ENCODE measurements at places on chromosomes 1 and 21.
A peak's percentile ranks its signal among the peaks of the same experiment; 100 is the strongest.

- H3K36me3 ChIP-seq: peaks cover 13% of the 10 kb centered on the region
- H3K27me3 ChIP-seq: no peaks in the 10 kb centered on the region
- no peak overlapping the region for H3K27ac ChIP-seq
- H3K4me1 ChIP-seq: no peaks in the 10 kb centered on the region
- no peak for DNase-seq
Observed at GRCh38 chr1:46362158-46362557, 21.6 kb downstream of the NSUN4 start.

DNA sequence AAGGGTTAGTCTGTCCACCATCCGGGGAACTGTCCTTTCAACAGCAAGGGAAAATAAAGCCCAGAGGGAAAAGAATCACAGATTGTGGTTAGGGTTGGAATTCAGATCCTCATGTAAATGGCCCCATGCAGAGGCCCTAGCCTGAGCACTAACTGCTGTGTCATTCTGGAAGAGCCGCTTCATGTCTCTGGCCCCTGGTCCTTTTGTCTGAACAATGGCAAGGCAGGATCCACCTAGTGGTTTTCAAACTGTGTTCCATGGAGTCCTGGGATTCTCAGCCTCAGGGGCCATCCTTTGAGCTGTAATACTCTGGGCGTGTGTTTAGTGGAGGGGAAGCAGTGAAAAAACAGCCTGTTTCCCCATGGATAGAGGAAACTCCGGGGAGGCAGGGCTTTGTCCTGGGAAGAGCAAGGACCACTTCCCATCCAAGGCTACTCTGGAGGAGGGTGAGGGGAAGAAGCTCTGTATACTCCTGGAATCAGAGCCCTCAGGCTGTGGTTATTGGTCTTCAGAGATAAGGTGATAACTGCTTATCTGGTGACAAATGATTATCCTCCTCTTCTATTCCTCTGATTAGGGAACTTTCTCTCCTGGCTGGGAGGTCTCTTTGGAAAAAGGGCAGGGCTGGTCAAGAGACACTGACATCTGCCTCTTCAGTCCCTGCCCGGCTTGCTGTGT is 19.2 kb downstream of the PAX7 start:
- DNase-seq: peak; percentile 94
- H3K27ac ChIP-seq: no peak overlapping the region
- peaks cover 12% of the 10 kb centered on the region for H3K4me1 ChIP-seq
- H3K4me3 ChIP-seq: no peak overlapping the region
- peaks cover 60% of the 10 kb centered on the region for H3K27me3 ChIP-seq

GRCh38 chr1:74822851-74823401 is 90.0 kb downstream of the TYW3 start:
- no peaks in the 10 kb centered on the region for H3K4me1 ChIP-seq
- DNase-seq: no peak
- H3K27me3 ChIP-seq: no peaks in the 10 kb centered on the region
- H3K4me3 ChIP-seq: no peak overlapping the region
- no peak overlapping the region for H3K27ac ChIP-seq

- no peaks in the 10 kb centered on the region for H3K27me3 ChIP-seq
- no peak overlapping the region for H3K27ac ChIP-seq
- H3K36me3 ChIP-seq: no peaks in the 10 kb centered on the region
- no peak overlapping the region for H3K4me3 ChIP-seq
Observed at GRCh38 chr1:56908619-56909221, 54.1 kb downstream of the C8A start.

DNA sequence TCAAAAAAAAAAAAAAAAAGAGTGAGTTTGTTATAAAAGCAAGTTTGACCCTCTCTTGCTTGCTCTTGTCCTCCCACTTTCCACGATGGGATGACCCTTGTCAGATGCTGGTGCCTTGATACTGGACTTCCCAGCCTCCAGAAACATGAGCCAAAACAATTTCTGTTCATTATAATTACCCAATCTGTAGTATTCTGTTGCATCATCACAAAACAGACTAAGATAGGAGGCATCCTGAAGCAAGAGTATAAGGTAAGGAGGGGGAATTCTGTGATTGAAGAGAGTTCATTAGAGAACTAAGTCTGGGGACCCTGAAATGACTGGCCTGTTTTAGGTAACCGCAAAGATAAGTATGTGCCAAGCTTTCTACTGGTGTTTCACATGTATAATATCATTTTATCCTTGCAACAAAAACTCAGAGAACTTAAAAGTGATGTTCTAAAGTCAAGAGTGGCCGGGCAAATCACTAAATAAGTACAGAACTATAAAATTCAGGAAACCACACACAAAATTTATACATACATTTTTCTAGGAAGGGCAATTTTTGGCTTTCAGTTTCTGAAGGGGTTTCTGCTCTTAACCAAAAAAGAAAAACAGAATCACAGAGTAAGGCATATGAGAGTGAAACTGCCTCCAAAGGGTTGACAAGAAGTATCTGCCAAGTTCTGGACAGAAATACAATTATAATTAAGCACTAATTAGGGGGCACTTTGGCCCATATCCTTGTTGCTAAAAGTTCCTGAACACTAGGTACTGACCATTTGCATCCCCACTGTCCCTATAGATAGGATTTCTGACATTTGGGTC is 14.0 kb downstream of the DNALI1 start:
- no peaks in the 10 kb centered on the region for H3K27me3 ChIP-seq
- no peaks in the 10 kb centered on the region for H3K4me1 ChIP-seq
- no peak overlapping the region for H3K27ac ChIP-seq
- no peak for DNase-seq
- no peak overlapping the region for H3K4me3 ChIP-seq
- peaks cover 28% of the 10 kb centered on the region for H3K36me3 ChIP-seq

- peaks cover 13% of the 10 kb centered on the region for H3K4me1 ChIP-seq
- no peaks in the 10 kb centered on the region for H3K36me3 ChIP-seq
- peak; percentile 65 for DNase-seq
- H3K27me3 ChIP-seq: no peaks in the 10 kb centered on the region
Observed at GRCh38 chr1:223713546-223714420, 1.4 kb downstream of the CAPN2 start.

DNA sequence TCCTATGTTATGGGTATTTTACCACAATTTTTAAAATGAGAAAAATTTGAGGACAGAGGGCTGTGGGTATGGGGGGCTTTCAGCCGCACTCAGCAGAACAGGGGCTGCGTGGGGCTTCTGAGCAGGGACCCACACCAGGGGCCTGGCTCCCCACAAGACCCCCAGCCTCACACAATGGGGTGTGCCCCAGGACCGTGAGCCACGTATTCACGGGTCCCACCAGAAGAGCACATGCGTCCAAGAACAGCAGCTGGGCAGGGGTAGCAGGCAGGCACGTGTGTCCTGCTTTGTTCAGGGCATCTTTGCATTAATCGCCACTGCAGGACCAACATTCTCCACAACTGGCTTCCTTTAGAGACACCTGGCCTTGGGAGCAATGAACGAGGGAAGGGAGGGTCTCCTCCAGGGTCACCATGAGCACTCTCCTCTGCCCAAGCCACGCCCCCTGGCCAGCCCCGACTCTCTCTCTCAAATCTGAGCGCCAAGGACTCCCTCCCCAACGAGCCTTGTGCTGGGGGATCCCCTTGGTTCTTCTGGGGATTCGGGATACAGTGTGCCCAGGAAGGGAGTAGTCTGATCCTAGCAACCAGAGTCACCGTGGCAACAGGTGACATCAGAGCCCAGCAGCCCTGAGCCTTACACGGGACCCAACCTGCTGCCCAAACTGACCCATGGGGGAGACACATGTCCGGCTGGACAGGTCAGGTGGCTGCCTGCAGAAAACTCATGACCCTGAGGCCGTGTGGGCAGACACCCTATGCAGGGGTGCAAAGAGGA is 7.4 kb upstream of the ARF1 start:
- no peak overlapping the region for H3K4me3 ChIP-seq
- H3K27me3 ChIP-seq: peaks cover 8% of the 10 kb centered on the region
- no peaks in the 10 kb centered on the region for H3K36me3 ChIP-seq
- H3K27ac ChIP-seq: no peak overlapping the region
- H3K4me1 ChIP-seq: no peaks in the 10 kb centered on the region

DNA sequence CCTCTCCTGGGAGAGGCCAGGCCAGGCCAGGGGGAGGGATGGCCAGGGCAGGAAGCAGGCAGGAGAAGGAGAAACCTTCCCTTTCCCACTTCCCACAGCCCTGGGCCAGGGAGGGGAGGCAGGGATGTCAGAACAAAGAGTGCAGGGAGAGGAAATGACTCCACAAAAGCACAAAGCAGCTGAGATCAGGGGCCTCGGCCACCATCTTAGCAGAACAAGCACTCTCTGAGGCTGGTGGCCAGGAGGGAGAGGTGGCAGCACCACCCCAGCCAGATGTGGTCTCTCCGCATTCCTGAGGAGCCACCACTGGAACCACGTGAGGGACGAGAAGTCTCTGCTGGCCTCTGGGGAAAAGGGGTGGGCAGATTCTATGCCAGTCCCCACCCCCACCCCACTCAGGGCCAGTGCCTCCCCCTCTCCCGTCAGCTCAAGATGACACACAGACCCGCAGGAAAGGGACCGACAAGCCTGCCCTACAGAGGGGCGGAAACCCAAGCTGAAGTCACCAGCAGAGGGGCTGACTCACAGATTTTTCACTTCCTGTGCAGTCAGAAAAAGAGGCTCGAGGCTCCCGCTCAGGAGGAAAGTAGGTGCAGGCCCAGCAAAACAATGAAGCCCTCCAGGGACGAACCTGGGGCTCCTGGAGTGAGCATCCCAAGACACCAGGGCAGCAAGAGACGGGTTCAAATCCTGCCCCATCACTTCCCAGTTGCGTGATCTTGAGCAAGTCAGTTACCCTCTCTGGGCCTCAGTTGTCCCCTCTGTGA is 24.1 kb upstream of the ALDH4A1 start:
- H3K4me3 ChIP-seq: no peak overlapping the region
- peaks cover 2% of the 10 kb centered on the region for H3K4me1 ChIP-seq
- H3K27me3 ChIP-seq: no peaks in the 10 kb centered on the region

DNA sequence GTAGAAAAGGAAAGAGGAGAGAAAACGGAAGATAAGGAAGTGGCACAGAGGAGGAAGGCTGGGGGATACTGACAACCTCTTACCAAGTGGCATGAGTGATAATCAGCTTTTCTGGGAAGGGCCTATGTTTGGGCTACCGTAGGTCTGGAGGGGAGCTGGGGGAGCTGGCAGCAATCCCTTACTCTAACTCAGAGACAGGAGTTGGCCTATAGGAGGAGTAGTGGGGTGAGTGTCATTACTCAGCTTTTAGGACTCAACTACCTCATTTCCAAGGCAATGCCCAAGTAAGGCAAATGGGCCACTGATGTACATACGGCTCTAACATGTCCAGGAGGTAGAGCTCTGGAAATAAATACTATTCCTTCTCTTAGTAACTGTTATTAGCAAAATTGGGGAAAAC is 48.7 kb upstream of the DMRTA2 start:
- no peak overlapping the region for H3K27ac ChIP-seq
- H3K36me3 ChIP-seq: no peaks in the 10 kb centered on the region
- peak; percentile 19 for DNase-seq
- H3K4me3 ChIP-seq: no peak overlapping the region

- no peak for DNase-seq
- H3K4me1 ChIP-seq: peaks cover under 1% of the 10 kb centered on the region
- H3K36me3 ChIP-seq: no peaks in the 10 kb centered on the region
- H3K27ac ChIP-seq: no peak overlapping the region
- no peaks in the 10 kb centered on the region for H3K27me3 ChIP-seq
Observed at GRCh38 chr1:198270273-198270828, 113.6 kb downstream of the NEK7 start.

DNA sequence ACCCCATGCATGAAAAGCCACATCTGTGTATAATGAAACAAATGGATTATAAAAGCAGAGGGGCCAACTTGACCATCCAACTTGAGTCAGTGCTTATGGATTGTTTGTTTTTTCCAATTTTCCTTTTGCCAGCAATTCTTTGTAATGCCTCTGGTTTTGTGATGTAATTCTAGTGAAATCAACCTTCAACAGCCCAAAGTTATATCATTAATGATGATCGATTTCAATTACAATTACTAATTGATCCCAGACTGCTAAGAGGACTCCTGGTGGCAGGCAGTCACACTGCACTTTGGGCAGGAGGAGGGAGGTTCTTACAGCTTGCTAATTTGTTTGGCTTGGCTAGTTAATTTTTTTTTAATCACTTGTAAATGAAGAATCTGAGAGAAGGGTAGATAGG is 552.3 kb downstream of the NUF2 start:
- peak; percentile 26 for DNase-seq
- no peak overlapping the region for H3K4me3 ChIP-seq
- H3K4me1 ChIP-seq: no peaks in the 10 kb centered on the region
- no peaks in the 10 kb centered on the region for H3K27me3 ChIP-seq
- H3K36me3 ChIP-seq: no peaks in the 10 kb centered on the region

DNA sequence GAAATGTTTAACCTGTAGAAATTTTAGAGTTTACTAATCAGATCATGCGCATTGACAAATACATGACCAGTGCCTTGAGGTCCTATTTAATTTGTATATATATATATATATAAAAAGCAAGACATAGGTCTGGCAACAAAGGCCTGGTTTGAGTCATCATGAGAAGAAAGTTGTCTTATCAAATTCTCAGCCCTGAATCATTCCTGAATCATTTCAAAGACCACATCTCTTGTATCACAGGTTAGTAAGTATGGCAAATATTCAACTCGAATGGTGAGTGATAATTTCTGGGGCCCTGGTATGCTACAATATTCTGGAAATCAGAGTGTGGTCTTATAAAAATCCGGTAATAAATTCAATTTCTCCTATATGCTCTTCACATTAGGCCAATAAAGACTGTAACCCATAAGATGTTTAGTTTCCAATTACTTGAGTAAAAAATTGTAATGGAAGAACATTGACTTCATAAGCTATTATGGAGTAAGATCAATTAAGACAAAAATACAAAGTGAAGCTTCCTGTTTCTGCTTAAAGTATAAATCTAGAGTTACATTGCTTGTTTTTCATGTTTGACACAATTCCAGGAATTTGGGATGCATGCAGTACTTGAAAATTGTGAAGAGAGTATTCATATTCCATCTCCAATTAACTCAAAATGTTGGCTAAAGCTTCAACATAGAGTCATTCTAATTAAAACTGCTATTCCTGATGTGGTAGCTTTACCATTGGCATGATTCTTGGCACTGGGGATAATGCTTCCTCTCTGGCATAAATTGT is 309.4 kb downstream of the BRINP3 start:
- DNase-seq: no peak
- H3K4me1 ChIP-seq: no peaks in the 10 kb centered on the region
- H3K36me3 ChIP-seq: no peaks in the 10 kb centered on the region
- H3K27ac ChIP-seq: no peak overlapping the region
- no peak overlapping the region for H3K4me3 ChIP-seq

- peak; percentile 37 for DNase-seq
- no peak overlapping the region for H3K27ac ChIP-seq
- H3K4me3 ChIP-seq: no peak overlapping the region
- H3K4me1 ChIP-seq: peaks cover 5% of the 10 kb centered on the region
- H3K27me3 ChIP-seq: peaks cover 75% of the 10 kb centered on the region
Observed at GRCh38 chr1:92480813-92481598, 5.7 kb downstream of the GFI1 start.

GRCh38 chr1:96388421-96389310 is 332.9 kb upstream of the PTBP2 start:
- no peak overlapping the region for H3K4me3 ChIP-seq
- no peak for DNase-seq
- no peaks in the 10 kb centered on the region for H3K4me1 ChIP-seq
- no peaks in the 10 kb centered on the region for H3K27me3 ChIP-seq
- H3K36me3 ChIP-seq: no peaks in the 10 kb centered on the region

DNA sequence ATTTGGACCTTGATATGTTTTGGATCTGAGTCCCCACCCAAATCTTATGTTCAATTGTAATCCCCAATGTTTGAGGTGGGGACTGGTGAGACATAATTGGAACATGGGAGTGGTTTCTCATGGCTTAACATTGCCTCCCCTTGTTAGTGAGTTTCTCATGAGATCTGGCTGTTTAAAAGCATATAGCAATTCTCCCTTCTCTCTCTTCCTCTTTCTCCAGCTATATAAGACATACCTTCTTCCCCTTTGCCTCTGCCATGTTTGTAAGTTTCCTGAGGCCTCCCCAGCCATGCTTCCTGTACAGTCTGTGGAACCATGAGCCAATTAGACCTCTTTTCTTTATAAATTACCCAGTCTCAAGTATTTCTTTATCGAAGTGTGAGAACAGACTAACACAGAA is 692.4 kb downstream of the KCNT2 start:
- no peaks in the 10 kb centered on the region for H3K27me3 ChIP-seq
- H3K36me3 ChIP-seq: no peaks in the 10 kb centered on the region
- H3K4me1 ChIP-seq: no peaks in the 10 kb centered on the region
